ENCODE measurements at places on chromosomes 11 and 22.

DNA sequence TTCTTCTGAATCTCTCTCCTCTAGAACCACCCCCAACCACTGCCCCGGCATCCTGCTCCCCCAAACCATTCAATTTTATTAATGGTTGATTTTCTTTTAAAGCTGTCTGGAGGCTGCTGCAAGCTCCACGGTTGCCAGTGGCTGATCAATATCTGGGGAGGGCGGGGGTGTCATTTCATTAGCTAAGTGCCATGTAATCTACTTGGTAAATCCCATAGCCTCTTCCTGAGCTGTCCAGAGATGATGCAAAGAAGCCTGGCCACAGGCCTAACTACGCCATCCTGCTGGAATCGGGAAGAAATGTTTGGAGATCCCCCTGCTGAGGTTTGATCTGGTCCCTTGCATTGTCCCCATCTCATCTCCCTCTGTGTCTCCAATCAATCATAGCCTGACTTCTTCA is 440.1 kb downstream of the MIAT start:
- no peak for DNase-seq

GRCh38 chr11:94060401-94060800 is 39.2 kb downstream of the HEPHL1 start:
- peak; percentile 16 for DNase-seq

DNA sequence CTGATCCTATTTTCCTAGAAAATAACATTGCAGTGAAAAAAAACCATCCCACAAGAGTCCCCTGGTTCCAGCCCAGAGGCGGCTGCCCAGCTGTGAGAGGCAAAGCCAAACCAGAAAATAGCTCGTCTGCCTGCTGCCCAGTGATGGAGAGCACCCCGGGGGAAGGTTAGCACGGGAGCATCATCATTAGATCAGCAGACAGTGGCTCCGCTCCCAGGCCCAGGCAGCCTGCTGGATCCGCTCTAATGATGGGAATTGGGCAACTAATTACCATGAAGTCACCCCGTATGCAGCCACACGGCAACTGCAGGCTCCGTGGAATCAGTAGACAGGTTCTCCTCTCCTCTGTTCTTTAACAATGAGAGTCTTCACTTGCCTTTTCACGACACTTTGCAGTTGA is 17.1 kb upstream of the B3GAT1 start:
- DNase-seq, result no peak

- DNase-seq, result no peak
Measured at GRCh38 chr22:42991010-42991651, 23.8 kb downstream of the PACSIN2 start.

Data from OCI-M1 (cell line).